ENCODE measurements at places on chromosomes 1 and 21. TPM values are rescaled to one million over a fixed set of nuclear protein-coding genes. Genes with fewer than 3 reads are reported as not detected.

TFF2 gene
- total RNA-seq, result not detected

VASH2 gene
- under 0.01 TPM for total RNA-seq

ZFP69 gene
- 2.0 TPM for total RNA-seq

HMCN1 gene
- total RNA-seq, result 3.6 TPM

GJB5 gene
- not detected for total RNA-seq

OLIG2 gene
- total RNA-seq, result not detected

NTMT2 gene
- not detected for total RNA-seq

CFHR4 gene
- not detected for total RNA-seq

ZNF695 gene
- total RNA-seq, result 3.0 TPM

LIN9 gene
- total RNA-seq, result 3.9 TPM

BSND gene
- not detected for total RNA-seq

GBP1 gene
- total RNA-seq, result 20.5 TPM

CHD5 gene
- under 0.01 TPM for total RNA-seq

TMEM125 gene
- total RNA-seq, result not detected

ARHGEF19 gene
- 2.3 TPM for total RNA-seq

BMP8A gene
- 0.98 TPM for total RNA-seq

SMIM1 gene
- 2.3 TPM for total RNA-seq

LAMB3 gene
- total RNA-seq, result 3.8 TPM

AGMAT gene
- 1.3 TPM for total RNA-seq

SEC16B gene
- 0.65 TPM for total RNA-seq

ANXA9 gene
- not detected for total RNA-seq

CLCNKA gene
- not detected for total RNA-seq

LENEP gene
- 1.3 TPM for total RNA-seq

AQP10 gene
- total RNA-seq, result not detected

SPATA21 gene
- not detected for total RNA-seq

GJA9 gene
- total RNA-seq, result not detected

CFH gene
- 98.6 TPM for total RNA-seq

ADCY10 gene
- 0.48 TPM for total RNA-seq

LMX1A gene
- not detected for total RNA-seq

PRAMEF27 gene
- total RNA-seq, result not detected

CHODL gene
- total RNA-seq, result 0.10 TPM

MAEL gene
- total RNA-seq, result 0.33 TPM

KIF2C gene
- 16.7 TPM for total RNA-seq

MIB2 gene
- total RNA-seq, result 32.9 TPM

CLCA1 gene
- total RNA-seq, result not detected

KCNN3 gene
- total RNA-seq, result 2.3 TPM

DPYD gene
- 28.1 TPM for total RNA-seq

RPTN gene
- not detected for total RNA-seq

LIN28A gene
- total RNA-seq, result not detected

CNKSR1 gene
- total RNA-seq, result not detected

KRTAP10-3 gene
- not detected for total RNA-seq

AIRE gene
- total RNA-seq, result under 0.01 TPM

AMY2B gene
- total RNA-seq, result 2.6 TPM

DNAJC6 gene
- total RNA-seq, result 7.8 TPM

ADAM30 gene
- not detected for total RNA-seq

HLCS gene
- 16.0 TPM for total RNA-seq

LYPD8 gene
- total RNA-seq, result not detected

RAVER2 gene
- total RNA-seq, result 10.5 TPM

MFAP2 gene
- total RNA-seq, result 26.2 TPM

TIE1 gene
- 1,011 TPM for total RNA-seq

NCMAP gene
- total RNA-seq, result not detected

WNT4 gene
- total RNA-seq, result 1.4 TPM

S100A3 gene
- total RNA-seq, result 0.98 TPM

DNMT3L gene
- not detected for total RNA-seq

PTCH2 gene
- total RNA-seq, result under 0.01 TPM

NFASC gene
- total RNA-seq, result under 0.01 TPM

Data from vein endothelial cell (primary cell).